Esophagus squamous epithelium (tissue), 5 donors: ENCODE measurements at places on chromosomes 16 and 17.

DNA sequence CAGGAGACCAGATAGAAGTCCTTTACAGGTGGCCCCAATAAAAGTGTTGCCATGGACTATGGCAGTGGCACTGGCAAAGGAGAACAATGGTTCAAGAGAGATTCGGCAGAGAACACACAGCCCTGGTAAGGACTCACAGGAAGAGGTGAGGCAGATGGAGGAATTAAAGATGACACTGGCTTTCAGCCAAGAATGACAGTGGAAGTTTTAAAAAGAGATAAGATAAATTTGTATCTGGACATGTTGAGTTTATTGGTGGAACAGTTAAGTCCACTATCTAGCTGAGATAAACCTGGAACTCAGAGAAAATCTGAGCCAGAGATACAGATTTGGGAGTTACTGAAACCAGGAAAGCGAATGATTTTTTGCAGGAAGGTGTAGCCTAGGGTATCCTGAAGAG lies 20.1 kb downstream of the CMC2 start:
- no peak for DNase-seq

- DNase-seq = no peak
These were observed 31.3 kb downstream of the ZCCHC14 start for GRCh38 chr16:87461466-87461991.

GRCh38 chr17:39988206-39988810 lies 7.7 kb downstream of the PSMD3 start:
- DNase-seq = no peak

DNA sequence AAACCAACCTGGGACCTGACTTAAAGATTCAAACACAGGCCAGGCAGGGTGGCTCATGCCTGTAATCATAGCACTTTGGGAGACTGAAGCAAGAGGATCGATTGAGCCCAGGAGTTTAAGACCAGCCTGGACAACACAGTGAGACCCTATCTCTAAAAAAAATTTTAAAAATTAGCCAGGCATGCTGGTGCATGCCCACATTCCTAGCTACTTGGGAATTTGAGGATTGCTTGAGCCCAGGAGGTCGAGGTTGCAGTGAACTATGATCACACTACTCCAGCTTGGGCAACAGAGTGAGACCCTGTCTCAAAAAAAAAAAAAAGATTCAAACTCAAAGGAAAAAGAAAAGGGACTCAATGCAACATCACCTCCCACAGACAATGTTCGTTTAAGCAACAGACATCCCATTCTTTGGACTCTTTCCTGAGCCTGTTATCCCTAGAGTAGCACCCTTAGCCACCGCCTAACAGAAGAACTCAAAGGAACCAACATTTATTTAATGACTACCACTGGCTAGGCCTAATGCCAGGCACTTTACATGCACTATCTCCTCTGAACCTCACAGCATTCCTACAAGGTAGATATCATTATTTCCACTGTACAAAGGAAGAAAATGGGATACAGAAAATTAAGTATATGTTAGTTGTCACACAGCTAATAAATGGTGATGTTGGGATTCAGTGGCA lies 12.7 kb downstream of the MYO18A start:
- DNase-seq = no peak

DNA sequence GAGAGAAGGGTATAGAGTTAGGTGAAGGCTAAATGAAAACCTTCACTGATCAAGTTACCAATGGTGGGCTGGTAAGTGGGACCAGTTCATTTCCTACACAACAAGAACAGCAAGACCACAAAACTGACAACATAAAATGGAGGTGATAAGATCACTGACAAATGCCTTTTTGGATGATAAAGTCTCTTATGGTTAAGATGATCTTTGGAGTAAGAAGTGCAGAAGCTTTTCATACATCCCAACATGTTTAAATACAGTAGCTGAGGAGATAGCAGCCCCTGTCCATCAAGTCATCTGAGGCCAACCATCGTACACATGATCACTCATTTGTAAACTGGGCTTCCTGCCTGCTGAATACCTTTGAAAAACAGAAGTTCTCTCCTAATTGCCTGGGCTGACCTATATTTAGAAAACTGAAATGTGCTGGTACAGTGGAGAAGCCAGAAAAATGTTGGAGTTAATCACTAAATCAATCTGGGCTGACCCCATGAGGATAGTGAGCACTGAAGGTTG lies 259.0 kb upstream of the ZFHX3 start:
- no peak for DNase-seq

GRCh38 chr17:77382966-77383612 lies 242.3 kb downstream of the SEC14L1 start:
- DNase-seq = no peak

GRCh38 chr16:16143931-16144330 lies 79.4 kb downstream of the ABCC6 start:
- DNase-seq = no peak

GRCh38 chr16:87189426-87189825 lies 127.8 kb downstream of the C16orf95 start:
- no peak for DNase-seq

DNA sequence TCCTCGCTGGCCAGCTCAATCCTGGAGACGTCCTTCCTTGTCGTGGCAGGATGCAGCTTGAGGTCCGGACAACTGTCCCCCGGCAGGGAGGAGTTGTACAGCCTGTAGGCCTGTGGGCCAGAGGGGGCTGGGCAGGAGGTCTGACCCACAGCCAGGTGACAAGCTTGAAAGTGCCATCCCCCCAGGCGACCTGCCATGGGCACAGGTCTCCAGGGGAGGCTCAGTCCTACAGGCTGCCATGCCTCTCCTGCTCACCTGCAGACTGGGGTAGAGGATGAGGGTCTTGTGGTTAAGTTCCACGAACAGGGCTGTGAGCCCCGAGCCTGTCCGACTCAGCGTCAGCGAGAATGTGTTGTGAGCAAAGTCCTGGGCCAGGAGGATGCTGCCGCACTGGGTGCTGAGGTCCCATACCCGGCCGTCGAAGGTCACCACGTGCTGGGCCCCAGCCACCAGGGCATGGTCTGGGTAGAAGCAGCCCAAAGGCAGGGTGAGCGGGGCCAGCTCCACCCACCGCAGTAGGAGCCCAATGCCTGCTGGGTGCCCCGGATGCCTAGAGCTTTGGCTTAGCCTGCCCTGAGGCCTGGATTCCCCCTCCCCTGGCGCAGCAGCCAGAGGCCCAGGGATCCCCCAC lies 39.8 kb downstream of the RMI2 start:
- no peak for DNase-seq

DNA sequence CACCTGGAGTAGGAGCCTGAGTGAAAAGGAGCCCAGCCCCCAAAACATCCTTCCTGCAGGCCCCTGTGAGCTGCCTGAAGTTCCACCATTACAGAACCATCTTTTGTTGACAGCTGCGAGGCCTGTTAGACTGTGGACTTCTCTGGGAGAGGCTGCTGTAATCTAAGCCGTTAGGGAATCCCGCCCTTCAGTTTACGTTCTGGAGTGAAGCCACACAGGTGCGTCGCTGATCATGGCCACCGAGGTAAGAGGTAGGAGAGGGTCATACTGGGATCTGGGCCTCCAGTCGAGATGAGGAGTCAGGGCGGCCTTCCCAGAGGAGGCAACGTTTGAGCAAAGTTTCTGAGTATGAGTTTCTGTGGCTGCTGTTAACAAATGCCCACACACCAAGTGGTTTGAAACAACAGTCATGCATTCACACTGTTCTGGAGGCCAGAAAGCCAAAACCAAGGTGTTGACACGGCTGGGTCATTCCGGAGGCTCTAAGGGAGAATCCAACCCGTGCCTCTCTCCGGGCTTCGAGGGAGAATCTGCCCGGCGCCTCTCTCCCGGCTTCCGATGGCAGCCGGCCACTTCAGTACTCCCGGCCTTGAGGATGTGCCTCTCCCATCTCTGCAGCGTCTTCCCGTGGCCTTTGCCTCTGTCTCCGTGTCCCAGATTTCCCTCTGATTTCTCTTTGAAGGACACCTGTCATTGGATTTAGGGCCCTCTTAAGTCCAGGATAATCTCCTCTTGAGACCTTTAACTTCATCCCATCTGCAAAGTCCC lies 26.6 kb upstream of the ATP2C2 start:
- DNase-seq = no peak
